Uterus (tissue), 4 donors: ENCODE measurements at places on chromosomes 7 and 10. TPM values are rescaled to one million over a fixed set of nuclear protein-coding genes. Genes with fewer than 3 reads are reported as not detected.

Gene NOM1
- 21.9 TPM for total RNA-seq

Gene ACTR3C
- total RNA-seq = 13.1 TPM

Gene ADCYAP1R1
- 9.5 TPM for total RNA-seq

Gene GPRIN2
- total RNA-seq = not detected

Gene STK31
- 2.1 TPM for total RNA-seq

Gene CCDC126
- total RNA-seq = 1.3 TPM

Gene NPFFR1
- not detected for total RNA-seq

Gene CTAGE8
- total RNA-seq = not detected

Gene ABCC2
- total RNA-seq = 0.29 TPM

Gene FAM237B
- not detected for total RNA-seq

Gene SLC16A9
- 63.0 TPM for total RNA-seq

Gene OPN1SW
- not detected for total RNA-seq

Gene HTR5A
- total RNA-seq = not detected

Gene CALD1
- 1,046 TPM for total RNA-seq

Gene SCIN
- under 0.01 TPM for total RNA-seq

Gene UNCX
- total RNA-seq = not detected
